Omental fat pad (tissue), 4 donors: ENCODE measurements at places on chromosomes 5 and 9.

- no peak for DNase-seq
These were observed 248.3 kb downstream of the FSTL4 start for GRCh38 chr5:133363807-133364587.

DNA sequence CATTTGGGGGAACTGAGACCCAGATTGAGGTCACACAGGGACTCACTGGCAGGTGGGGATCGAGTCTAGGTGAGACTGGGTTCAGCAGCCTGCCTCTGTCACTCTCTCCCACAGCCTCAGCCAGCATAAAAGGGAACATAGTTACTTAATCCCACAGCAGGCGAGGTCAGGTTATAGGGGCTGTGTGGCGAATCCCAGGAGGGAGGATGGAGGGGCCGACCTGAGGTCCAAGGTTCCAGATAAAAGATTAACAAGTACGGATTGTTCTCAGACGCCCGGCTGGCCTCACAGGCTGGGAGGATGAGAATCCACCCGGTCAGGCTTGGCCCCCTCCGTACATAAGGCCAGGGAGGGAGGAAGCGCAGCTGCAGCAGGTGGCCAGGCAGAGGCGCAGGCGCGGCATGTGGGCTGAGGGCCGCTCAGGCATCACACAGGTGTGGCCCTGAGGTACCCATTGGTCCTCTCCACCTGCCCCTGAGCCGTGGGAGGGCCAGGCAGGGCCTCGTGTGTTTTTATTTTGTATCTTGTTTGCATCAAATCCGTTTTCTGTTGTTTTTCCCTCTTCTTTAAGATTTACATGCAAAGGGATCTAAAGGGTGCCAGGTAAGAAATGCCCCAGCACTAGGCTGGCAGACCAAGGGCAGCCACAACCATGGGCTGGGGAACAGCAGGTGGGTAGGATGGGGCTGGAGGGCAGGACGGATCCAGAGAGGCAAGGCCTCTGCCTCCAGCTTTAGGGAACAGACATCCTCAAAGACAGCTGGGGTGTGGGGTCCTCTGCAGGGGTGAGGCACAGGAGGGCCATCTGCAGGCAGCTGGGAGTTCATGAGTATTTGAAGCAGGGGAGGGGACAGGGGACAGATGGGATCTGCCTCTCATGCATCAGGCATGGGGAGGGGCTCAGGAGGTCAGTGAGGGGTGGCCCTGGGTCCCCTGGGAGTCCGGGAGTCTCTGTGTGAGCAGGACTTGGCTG lies 3.6 kb downstream of the SUSD3 start:
- DNase-seq = no peak

DNA sequence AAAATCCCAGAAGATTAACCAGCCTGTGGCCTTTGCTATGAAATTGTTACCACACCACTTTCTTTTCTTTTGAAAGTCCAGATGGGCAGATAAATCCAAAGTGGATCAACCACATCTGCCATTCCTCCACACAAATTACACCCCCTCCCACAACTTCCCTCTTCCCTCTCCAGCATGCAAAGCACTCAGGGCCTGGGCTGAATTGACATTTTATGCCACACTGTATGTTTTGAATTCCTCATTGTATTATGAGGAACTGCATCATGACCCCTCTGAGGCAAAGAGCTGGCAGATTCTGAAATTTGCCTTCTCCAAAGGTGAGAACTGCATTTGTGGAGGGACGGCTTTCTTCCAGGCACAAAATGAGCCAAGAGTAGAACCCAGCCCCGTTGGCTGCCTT lies 589.2 kb upstream of the KLF4 start:
- DNase-seq = no peak

DNA sequence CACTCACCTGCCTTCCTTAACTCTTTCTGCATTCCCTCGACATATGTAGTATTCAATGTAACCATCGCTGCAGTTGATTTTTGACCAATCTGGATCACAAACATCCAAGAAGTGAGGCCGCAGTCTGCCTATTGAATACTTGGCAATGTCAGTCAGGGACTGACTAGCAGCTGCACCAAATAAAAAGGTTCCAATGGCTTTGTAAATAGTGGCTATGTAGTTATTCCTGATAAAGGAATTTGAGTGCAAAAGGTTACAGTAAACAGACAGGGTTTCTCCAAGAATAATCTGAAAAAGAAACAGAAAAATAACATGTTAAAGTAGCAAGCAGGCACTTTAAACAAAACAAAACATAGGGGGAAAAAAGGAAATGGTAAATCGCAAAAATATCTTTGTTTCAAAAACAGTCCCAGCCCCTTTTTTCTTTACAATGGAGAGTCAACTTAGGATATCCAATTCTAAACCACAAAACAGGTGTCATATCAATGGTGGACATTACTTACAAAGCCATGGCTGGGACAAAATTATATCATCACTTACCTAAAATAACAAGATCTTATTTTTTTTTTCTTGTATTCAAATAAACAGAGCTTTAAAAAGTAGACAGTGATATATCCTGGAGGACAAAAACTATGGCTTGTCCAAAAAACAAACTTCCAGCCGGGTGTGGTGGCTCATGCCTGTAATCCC lies 66.8 kb downstream of the PLPP1 start:
- no peak for DNase-seq

GRCh38 chr5:179802950-179803562 lies 3.6 kb downstream of the MGAT4B start:
- DNase-seq = no peak

DNA sequence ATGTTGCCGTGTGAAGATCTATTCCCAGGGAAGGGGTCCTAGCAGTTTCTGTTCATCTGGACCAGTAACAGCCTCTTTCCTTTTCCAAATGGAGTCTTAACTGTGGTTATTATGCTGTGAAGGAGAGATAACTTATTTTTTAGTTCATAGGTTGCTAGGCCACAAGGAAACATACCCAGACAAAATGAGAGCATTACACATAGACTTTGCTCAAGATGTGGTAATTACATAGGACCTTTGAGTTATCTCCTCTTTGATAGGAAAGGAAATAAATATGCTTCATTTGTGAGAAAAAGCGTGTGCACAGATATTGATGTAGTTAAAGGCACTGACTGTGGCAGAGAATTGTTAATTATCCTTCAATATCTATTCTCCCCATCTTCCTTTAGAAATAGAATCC lies 52.5 kb upstream of the SNX2 start:
- DNase-seq = no peak
